ENCODE measurements at places on chromosomes 2 and 18.

GRCh38 chr2:227163485-227163997 is 464 bp downstream of the COL4A4 start:
- DNase-seq: peak; percentile 7

DNA sequence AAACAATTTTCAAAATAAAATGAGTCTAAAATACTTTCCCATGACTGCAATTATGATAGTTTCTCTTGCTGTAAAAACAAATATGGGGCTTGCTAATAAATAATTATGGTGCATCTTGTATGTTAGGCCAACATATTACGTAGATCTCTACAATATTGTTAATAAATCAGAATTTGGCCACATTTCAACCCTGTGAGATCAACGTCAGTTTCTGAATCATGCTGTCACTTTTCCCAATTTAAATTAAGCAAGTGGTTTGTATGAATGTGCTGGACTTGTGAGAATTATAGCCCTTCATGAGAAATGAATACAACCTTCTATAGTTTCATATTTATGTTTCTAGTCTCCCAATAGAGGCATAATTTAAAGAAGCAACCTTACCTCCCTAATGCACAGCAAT is 808.9 kb downstream of the SUCLG1 start:
- no peak for DNase-seq

DNA sequence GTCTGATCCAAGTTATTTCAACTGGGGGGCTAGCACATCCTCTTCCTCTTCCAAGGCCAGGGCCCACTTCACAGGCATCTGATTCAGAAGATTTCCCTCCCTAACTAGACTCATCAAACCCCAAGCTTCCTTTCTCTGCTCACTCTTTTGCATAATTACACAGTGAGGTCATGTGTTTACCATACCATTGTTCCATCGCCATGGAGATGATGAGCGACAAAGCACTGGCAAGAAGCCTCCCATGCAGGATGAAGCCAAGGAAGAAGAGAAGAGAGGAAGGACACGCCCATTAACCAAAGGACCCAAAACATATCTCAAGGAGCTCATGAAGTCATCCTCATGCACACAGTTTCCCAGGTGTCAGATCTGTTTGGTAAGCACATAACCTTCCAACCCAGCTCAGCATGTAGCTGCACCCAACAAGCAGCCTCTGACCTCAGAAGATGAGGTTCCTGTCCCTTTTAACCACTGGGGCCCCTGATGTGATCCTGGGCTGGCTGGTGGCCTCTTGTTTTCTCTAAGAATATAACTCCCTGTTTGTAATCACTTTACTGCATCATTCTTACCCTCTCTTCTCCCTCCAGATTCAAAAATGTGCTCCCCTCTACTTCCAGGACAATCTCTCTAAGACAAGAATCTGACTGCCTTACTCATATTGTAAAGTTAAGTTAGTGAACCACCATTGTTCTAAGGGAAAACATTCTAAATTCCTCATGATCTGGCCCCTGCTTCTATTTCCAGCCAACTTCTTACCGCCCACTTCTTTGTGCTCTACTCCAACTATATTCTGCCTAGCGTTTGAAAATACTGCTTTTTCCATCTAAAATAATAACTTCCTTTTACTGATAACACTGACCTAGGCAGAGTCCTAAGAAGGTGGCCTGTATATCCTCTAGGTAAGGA is 190.1 kb downstream of the TTC32 start:
- DNase-seq: no peak

DNA sequence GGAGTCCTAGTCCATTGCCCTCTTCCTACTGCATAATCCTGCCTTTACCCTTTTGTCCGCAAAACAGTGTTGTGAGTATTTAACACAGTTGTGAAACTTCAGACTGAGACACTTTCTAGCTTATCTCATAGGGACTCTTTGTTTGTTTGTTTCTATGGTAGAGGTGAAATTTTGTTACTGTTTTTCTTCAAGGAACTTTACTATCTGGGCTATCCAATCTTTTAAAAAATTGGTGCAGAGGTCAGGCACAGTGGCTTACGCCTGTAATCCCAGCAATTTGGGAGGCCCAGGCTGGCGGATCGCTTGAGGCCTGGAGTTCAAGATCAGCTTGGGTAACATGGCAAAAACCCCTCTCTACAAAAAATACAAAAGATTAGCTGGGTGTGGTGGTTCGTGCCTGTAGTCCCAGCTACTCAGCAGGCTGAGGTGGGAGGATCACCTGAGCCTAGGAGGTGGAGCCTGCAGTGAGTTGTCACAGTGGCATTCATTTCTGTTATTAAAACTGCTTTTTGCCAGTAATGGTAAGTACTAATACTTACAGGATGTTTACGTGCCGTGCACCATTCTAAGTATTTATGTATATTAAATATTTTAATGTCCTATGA is 18.8 kb downstream of the GMCL1 start:
- DNase-seq: no peak

GRCh38 chr2:112321375-112322320 is 46.3 kb downstream of the ZC3H6 start:
- no peak for DNase-seq

GRCh38 chr2:233353101-233353768 is 1.1 kb upstream of the DGKD start:
- no peak for DNase-seq

- DNase-seq: no peak
Measured at GRCh38 chr18:47981830-47982229, 51.4 kb upstream of the SMAD2 start.

- DNase-seq: no peak
Measured at GRCh38 chr2:193581807-193582206, 1387.1 kb upstream of the TMEFF2 start.

DNA sequence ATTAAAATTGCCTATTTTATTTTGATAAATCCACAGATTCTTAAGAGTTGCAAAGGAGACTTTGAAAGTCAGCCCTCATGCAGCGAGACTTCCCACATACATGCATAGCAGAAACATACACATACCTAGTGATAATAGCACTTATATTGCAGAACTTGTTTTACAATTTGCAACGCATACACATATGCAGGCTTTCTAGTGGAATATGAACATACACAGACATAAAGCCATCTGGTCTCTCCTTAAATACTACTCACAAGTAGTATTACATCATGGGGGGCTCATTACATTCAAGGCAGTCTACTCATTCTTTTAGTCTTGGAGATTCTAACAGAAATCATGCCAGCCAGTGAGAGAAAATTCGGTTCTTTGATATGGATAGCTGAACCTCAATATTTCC is 295.1 kb upstream of the RND3 start:
- no peak for DNase-seq

DNA sequence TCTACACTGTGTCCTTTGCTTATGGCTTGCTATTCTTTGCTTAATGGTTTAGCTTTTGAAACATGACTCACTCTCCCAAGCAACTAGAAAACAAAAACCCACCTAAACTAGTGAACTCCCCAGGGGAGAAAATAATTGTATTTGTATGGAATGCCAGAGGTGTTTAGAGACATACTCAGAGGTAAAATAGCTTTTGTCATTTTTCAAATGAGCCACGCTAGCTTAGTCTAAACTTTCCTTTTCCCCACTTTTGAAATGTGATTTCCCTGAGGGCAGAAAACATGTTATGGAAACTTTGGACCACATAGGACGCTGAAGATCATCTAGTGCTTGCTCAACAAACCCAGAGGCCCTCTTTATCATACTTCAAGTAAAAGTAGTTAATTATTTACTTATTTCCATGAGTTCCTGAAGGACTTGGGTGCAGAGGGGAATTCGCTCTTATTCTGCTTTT is 16.5 kb upstream of the CYTIP start:
- DNase-seq: peak; percentile 14

DNA sequence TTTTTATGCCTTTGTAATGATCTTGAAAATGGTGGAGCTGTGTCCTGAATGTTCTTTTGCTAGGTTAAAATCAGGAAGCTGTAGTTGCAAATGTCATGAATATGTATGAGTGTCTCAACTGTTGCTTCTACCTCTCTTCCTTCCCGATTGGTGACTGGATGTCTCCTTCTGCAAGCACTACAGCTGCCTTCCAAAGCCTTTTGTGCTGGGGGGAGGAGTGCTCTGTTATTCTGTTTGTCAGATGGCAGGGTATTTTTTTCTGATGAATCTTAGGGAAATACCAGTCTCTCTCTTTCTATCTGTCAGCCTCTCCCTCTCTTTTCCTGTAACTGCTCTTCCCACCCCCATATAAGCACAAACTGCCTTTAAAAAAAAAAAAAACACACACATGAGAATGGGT is 1396.3 kb upstream of the CELF4 start:
- DNase-seq: no peak

Measured in renal pelvis (tissue), 12 donors.